ENCODE measurements at places on chromosomes 12 and 14.

DNA sequence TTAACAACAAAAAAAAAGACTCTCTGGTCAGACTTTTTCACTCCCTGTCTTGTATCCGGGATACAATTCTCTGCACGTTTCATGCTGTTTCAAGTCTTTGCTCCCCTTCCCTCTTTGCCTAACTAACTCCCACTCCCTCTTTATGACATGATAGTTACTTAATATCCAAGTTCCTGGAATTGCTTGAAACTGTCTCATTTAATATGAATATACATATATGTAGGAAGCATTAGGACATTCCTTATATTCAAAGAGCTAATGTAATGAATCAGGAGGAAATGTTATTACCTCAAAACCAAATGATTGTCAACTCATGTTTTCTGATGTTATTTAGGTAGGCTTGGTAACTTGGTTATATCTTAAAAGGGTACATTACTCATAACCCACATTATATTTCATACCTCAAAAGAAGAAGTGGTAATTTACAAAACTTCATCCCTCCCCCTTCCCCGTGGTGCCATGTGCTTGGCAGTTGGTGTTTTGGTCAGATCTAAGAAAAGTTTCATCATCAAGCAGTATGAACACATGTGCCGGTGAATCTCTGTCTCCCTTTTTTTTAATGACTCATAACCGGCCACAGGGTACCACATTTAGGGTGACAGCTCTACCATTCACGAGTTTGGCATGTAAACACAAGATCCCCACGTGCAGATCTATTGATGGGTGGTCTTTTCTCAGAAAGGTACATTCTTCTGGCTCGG, 56.5 kb downstream of the HCAR2 start:
- DNase-seq = peak; percentile 34

DNA sequence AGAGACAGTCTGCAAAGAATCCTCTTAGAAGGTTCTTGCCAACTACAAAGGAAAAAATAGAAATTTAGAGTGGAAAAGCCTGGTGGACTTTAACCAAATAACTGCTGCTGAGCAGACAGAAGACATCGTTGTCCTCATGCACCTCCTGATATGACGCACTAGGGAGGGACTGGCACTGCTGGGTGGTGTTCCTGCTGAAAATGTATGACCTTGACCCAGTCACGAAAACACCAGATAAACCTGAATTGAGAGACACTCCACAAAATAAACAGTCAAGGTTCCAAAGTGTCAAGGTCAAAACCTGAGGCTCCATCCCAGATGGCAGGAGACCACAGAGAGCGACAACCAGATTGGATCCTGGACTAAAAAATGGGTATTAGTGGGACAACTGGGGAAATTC, 61.9 kb downstream of the CHGA start:
- DNase-seq = no peak

- DNase-seq = peak; percentile 60
These were observed 1.6 kb downstream of the DGKA start for GRCh38 chr12:55932551-55932910.

DNA sequence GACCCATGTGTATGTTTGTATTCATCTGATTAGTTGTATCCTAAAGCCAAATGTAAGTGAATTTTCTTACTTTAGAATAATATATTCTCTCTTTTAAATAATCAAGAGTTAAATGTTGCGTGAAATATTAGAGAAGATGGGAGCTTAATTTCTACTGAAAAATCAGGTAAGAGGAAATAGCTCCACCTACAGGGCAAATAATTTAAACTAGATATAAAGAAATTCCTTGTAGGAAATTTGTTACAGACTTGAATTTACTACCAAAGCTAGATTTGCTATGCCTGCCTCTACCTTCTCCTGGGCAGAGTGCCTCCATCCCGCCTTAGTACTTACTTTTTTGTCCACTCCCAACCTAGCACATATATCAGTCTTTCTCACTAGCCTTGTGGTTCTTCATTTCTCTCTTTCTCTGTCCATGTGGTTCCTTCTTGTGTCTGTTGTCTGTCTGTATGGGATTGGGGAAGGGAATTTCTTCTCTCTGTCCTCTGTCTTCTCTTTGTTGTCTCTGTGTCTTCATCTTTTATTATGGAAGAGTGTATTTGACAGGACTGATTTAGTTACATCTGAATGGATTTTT, 44.7 kb downstream of the PALS1 start:
- no peak for DNase-seq

GRCh38 chr12:97797473-97797872, 334.9 kb downstream of the RMST start:
- no peak for DNase-seq

GRCh38 chr14:92603309-92604242, 90.0 kb downstream of the RIN3 start:
- peak; percentile 50 for DNase-seq

GRCh38 chr14:104865081-104865630, at the start of gene CEP170B:
Gene CEP170B (plus strand): TSS chr14:104865268. CDS start chr14:104868451, 3,183 bp downstream.
- DNase-seq = peak; percentile 19

DNA sequence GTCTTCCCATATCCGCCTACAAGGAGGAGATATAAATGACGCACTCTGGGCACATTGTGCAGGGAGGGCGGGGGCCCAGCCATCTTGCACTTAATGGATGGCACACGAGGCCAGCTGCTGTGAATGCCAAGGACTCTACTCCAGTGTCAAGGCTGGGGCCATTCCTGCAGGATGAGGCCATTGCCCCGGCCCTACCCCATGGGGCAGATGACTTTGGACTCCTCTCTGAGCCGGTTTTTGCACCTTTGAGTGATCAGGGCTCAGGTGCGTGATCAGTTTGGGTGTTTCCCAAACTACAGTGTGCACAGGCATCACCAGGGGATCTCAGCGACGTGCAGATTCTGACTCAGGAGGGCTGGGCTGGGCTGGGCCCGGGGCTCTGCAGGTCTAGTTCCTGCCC, 16.1 kb downstream of the MMAB start:
- DNase-seq = no peak

- no peak for DNase-seq
These were observed 6.0 kb downstream of the PLEKHH1 start for GRCh38 chr14:67539116-67539515.

DNA sequence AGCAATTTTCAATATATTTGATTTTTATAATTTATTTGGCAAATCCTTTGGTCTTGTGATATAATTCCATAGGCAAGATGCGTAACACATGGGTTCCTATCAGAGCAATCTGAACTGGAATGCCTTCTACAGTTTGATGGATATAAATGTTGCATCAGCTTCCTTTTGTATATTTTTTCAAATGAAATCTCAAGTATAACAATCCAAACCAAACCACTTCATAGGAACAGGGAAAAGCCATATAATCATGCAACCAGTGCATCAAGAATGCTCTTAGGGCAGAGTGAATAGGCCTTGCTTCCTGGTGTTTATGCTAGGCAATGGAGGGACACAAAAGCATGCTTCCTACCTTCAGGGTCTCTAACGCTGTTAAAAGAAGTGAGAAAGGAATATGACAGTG, 34.5 kb downstream of the EFCAB11 start:
- no peak for DNase-seq

DNA sequence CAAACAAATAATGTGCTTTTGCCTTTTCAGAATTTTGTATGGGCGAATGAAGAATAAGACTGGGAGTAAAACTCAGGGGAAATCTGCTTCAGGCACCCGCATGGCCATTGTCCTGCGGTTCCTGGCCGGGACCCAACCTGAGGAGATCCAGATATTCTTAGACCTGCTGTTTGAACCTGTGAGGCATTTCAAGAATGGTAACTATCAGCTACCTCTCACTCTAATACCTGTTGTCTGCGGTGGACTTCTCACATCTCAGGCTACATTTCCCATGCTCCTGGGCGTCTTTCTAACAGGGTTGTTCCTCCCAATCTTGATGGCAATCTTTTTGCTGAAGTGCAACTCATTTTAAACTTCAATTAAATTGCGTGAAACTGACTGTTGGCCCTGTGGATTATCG, 47.1 kb downstream of the UTP20 start:
- DNase-seq = no peak
